Activated gamma-delta T cell treated with anti-CD3 and anti-CD28 coated beads, Interleukin-2, amount 50 U/mL, for 16 hours (primary cell): ENCODE measurements at places on chromosomes 12 and 14.

GRCh38 chr14:81384900-81385299 lies 15.2 kb downstream of the STON2 start:
- DNase-seq = no peak

DNA sequence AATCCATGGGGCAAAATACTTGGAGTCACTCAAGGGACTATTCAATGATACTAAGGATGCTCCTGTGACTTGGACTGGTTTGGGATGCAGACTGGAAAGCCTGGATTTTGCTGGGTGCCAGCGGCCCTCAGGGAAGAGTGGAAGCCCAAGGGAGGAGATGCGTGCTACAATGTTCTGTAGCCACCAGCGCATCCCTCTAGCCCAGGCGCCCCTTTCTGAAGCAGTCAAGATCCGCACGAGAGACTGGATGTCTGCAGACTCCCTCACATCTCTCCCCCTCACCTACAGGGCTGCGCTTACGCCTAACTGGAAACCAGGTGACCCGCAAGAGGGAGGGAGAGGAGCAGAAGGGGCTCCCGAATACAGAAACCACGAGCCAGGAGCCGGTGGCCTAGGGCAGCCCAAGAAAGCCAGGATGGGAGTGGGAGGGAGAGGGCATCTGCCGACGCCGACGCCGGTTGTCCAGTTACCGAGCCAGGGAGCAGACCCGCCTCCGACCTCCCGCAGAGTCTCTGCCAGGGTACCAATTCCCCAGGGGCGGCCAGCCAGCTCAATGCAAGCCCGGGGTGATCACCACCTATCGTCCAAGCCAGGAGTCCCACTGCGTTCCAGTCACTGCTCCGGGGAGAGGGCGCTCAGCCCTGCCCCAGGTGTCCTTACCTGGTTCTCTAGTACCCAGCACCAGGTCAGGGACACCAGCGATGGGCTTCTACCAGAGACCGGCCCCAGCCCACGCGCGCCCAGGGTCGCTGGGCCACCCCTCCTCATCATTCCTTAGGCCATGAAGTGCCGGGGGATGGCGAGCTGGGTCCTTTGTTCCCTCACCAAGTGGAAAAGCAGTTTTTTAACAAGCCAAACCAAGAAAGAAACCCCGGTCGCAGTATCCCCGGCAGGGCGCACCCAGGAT lies 1.2 kb downstream of the NTN4 start:
- no peak for DNase-seq

- DNase-seq = no peak
Observed at GRCh38 chr12:103998976-103999375, 33.3 kb downstream of the TDG start.

- no peak for DNase-seq
Observed at GRCh38 chr12:68425998-68426397, 93.8 kb upstream of the MDM1 start.

DNA sequence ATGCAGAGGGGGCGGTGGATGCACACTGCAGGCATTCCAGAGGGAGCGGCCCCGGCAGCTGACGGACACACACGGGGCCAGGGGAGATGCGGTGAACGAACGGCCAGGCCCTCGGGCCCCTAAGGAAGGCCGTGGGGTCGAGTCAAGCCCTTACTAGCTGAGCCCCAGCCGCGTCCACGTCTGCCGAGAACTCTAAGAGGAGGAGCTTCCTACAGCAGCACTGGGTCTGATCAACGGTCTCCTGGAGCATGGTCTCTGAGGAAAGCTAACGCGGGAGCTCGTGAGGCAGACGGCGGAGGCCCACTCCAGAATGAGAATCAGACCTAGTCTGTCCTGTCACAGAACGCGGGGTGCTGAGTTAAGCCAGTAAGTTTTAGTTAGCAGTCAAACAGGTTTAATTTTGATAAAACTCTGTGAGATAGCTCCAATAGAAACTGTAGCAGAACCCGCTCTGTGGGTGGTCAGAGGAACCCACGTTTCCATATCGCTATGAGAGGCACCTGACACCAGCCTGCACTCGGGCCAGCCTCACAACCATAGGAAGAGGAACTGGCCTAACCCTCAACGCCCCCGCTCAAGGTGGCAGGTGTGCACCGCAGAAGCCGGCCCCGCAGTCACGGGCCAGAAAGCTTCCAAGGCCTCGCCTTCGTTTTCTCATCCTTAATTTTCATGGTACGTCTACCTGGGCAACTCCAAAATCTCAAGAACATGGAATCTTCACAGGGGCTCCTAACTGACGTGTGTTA lies 55.5 kb downstream of the CDC42BPB start:
- DNase-seq = no peak

DNA sequence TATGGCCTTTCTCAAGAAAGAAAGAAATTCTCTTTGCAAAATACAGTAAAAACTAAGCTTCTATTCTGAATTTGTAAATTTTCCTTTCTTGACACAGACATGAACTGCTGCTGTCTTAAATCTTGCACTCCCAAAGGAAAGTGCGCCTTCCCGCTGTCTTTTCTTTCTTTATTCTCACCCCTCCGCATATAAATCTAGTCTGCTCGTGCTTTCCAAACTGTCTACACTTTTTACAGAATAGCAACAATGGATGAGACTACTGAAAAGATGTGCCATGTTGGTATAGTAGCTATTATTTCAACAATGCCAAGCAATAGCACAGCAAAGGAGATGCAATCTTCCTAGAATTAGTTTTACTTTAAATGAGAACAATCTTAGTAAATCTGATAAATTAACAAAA lies 328.8 kb upstream of the PDE3A start:
- no peak for DNase-seq

- no peak for DNase-seq
Observed at GRCh38 chr14:88616697-88617096, 53.9 kb downstream of the ZC3H14 start.

DNA sequence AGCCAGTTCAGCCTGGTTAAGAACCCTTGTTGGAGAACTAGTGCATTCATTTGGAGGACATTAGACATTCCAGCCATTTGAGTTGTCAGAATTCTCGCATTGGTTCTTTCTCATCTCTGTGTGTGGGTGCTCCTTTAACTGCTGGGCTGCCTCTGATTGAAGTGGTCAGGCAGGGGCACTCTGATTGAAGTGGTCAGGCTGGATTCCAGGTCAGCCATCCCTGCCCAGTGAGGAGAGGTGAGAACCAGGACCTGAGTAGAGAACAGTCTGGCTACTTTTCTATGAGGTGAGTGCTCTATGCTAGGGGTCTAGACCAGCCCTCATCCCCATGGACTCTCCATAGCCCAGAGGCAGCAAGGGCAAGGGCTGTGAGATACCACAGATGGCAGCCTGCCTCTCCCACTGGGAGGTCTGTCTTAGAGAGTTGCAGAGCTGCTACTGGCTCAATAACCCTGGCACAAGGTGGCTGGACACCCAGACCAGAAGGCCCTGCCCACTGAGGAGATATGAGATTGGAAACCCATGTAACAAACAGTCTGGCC lies 691.6 kb downstream of the TMTC2 start:
- DNase-seq = no peak

- peak; percentile 63 for DNase-seq
Observed at GRCh38 chr14:24052656-24053547, 1.1 kb downstream of the CARMIL3 start.

DNA sequence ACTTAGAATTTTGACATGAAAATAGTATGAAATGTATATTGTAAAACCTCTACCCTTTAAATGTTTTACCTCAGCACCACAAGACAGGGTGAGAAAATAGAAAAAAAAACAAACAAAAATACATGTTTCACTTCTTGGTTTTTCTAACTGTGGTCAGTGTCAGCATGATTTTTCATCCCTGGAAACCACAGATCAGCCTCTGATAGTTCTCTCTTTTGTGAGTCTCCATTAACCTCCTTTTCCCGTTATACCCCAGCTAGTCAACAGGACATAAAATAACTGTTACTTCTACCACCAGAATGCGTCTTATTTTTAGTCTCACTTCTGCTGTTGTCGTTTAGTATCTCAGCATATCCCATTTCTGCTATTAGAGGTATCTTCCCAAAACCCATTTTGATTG lies 48.3 kb upstream of the KCNMB4 start:
- DNase-seq = no peak

DNA sequence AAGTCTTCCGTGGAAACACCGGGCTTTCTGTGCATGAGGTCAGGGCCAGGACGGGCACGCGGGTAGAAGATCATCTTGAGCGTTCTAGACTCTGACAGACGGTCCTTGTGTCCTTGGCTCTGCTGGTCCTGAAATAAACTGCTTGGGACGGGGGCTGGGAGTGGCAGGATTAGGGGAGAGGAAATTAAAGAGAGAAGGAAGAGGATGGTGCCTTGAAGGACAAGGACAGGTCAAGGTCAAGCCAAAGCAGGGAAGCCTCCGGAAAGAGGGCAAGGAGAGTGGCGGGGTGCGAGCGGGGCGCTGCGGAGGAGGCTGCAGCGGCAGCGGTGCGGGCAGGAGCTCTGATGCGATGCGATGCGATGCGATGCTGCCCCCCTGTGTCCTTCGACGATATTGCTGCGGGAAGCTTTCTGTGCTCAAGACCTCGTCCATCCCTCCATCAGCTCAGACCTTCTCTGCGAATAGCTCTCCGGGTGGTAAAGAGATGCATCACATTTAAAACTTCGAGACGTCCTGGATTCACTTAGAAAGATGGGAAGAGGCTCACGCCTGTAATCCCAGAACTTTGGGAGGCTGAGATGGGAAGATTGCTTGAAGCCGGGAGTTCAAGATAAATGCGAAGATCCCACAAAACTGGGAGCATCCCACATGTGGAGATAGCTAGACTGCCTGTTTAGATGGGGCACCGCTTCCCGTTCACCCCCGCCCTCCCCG lies 110.1 kb upstream of the TMEM132D start:
- no peak for DNase-seq

- DNase-seq = no peak
Observed at GRCh38 chr14:55799508-55800095, 219.6 kb downstream of the KTN1 start.

DNA sequence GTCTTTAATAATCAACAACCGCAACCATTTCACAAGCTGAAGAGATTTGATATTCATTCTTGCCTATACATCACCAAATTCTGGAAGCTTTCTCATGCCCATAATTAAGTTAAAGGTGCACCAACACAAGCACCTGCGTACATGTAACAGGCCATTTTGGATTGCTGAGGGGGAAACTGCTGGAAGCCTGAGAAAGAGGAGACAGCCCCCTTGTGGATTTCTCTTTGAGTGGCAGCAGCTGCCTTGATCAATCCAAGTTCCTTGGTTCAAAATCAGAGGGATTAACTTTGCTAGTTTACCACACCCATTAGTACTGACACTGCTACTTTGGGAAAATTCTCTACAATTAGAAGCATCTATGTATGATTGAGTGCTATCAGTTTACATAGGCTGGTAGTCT lies 321.1 kb downstream of the NOVA1 start:
- no peak for DNase-seq

DNA sequence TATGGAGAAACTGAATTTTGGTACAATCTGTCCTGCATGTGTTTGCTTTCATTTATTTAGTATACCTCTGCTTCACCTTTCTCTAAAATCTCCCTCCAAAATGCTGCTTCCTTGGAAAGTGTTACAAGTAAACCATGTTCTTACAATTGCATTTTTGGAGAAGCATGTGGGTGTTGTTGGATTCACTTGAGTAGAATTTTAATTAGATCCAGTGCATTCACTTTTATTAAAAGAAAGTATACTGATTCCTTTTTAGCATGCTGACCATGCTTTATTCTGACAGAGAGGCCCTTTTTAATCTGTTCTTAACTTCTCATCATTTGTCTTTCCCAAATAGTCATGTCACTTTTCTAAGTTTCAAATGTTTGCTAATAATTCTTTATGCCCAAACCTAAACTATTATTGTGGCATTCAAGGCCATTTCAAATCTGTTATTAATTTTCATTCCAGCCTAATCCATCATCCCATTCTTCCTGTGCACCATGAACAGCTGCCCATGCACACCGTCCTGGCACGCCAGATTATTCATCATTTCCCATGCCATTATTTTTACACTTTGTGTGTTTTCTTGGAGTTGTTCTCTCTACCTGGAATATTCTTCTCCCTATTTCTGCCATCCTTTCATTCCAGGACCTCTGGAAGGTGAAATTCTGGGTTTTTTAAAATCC lies 90.7 kb downstream of the METTL25 start:
- no peak for DNase-seq

GRCh38 chr14:89000007-89000942 lies 175.8 kb downstream of the TTC8 start:
- no peak for DNase-seq

DNA sequence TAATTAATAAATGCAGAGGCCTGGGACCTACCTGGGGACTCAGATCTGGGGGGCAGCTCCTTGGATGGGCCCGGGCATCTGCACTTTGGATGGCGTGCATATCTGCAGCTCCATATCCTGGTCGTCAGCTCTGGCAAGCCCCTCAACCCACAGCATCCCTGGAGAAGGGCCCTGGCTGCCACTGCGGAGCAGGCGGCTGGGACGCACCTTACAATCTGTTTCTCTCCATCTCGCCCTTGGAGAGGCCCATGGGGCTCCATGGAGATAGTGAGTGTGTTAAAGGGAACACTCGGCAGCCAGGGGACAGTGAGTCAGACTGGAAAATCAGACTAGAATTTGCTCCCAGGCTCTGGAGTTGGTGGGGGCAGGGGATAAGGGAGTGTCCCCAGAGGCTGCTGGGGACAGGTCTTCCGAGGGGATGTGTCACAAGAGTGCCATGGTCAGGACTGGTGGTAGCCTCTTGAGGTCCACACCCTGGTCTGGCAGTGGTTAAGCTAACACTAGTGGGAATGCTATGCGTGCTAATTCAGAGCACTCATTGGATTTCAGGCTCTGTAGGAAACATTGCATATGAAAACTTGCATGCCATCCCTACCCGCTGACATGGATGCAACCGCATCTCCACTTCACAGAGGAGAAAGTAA lies 21.5 kb downstream of the RFLNA start:
- no peak for DNase-seq

- DNase-seq = peak; percentile 9
Observed at GRCh38 chr14:93132472-93133065, 16.8 kb upstream of the ITPK1 start.

DNA sequence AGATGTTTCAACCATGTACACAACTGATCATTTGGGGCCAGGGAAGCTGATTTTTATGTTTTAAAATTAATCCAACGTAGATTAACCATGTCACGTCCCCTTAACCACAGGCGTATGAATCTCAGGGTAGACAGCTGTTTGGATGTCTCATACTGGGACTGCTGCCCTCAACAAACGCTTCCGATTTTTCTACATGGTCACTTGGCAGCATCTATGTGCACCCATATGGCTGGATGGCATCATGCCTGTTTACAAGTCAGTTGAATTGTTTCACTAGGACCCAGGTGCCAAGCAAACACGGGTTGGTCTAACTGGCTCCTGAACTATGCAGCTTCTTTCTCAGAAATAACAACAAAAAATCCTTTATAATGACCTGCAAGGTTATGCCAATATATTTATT lies 393.8 kb downstream of the NPAS3 start:
- DNase-seq = no peak

- DNase-seq = peak; percentile 54
Observed at GRCh38 chr12:49288412-49288853, 6.5 kb upstream of the PRPH start.

- DNase-seq = no peak
Observed at GRCh38 chr14:100755649-100756048, 29.0 kb downstream of the DLK1 start.
